Activated T-cell treated with anti-CD3 and anti-CD28 coated beads, Interleukin-2, amount 50 U/mL, for 24 hours (primary cell): ENCODE measurements at places on chromosomes 4 and X.
A peak's percentile ranks its signal among the peaks of the same experiment; 100 is the strongest.

DNA sequence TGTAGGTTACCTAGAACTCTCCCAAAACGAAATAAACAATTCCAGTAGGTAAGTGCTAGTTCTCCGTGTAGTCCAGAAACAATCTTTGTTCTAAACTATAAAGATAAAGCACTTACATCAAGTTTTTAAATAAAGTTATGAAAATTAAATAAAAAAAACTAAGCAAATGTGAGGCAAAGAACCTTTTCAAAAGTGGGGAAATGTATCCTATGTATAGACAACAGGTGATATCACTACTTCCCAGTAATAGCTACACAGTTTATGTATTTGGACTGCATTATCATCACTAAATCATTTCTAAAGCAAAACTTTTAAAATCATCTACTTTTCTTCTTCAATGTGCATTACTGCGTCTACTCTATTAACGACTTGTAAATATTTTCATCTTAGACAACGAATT is 2.0 kb downstream of the YTHDC1 start:
- DNase-seq, result no peak

- DNase-seq, result no peak
These were observed 7.4 kb downstream of the CTBP1 start for GRCh38 chr4:1241466-1241935.

- no peak for DNase-seq
These were observed 543.8 kb upstream of the DIAPH2 start for GRCh38 chrX:96140796-96141195.

DNA sequence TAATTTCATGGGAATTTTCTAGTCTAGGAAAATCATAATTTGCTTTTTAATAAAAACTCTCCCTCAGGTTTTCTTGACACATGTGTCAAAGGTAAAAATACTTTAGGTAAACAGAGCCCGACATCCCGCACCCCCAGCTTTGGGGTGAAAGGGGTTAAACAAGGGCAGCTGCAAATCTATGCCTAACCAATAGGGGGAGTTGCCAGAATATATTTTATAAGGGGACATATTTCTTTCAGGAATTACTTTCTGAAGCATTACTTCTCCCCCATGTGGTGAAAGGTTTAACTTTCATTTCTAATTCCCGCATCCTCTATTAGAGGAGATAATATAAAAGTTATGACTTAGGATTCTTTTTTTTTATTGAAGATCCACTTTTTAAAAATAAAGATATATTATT is 53.9 kb upstream of the HEPH start:
- no peak for DNase-seq

GRCh38 chr4:187333151-187333550 is 609.5 kb upstream of the FAT1 start:
- no peak for DNase-seq

DNA sequence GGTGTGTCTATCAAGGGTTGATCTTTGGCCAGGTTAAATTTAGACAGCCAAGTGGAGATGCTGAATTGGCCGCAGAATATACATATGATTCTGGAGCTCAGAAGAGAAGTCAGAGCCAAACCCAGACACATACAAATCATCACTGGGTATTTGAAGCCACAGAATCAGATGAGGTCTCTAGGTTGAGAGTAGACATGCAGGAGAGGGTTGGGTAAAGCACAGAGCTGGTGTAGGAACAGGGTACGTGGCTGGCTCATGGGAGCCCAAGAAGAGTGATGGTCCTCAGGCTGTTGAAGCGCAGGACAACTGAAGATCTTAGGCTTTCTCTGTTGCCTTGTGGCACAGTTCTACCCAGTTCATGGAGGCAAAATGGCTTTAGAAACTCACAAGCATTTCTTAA is 37.7 kb downstream of the ADAMTS3 start:
- no peak for DNase-seq

- no peak for DNase-seq
These were observed 91.4 kb downstream of the GPR174 start for GRCh38 chrX:79235899-79236298.

DNA sequence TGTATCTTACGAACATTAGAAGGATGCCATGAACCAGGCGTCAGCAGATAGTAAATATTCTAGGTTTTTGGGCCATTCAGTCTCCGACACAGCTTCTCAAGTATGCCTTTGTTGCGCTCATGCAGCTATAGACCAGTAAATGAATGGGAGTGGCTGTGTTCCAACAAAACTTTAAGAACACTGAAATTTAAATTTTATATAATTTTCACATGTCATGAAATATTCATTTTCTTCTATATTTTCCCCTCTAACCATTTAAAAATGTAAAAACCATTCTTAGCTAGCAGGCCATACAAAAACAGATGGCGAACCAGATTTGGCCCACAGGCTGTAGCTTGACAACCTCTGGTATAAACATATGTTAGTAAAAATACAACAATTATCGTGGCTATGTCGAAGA is 151.8 kb upstream of the KIT start:
- DNase-seq, result no peak

GRCh38 chr4:27714073-27714472 is 853.4 kb downstream of the STIM2 start:
- no peak for DNase-seq

DNA sequence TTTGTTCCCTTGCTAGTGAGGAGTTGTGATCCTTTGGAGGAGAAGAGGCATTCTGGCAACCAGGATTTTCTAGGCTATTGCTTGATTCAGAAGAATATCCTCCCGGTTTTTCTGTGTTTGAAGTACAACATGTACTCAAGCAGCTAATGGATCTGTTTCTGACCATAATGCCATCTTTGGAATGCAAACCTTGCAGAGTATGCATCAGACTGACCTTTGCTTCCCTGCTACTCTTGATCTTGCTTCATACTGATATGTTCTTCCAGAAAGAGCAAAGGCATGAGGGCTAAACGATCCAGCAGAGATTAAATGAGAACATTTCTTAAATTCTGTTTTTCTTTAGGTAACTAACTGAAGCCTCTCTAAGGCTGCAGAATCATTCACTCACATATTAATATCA is 265.4 kb upstream of the SLC7A11 start:
- no peak for DNase-seq

- DNase-seq, result no peak
These were observed 186.7 kb downstream of the PALLD start for GRCh38 chr4:168683595-168683994.

DNA sequence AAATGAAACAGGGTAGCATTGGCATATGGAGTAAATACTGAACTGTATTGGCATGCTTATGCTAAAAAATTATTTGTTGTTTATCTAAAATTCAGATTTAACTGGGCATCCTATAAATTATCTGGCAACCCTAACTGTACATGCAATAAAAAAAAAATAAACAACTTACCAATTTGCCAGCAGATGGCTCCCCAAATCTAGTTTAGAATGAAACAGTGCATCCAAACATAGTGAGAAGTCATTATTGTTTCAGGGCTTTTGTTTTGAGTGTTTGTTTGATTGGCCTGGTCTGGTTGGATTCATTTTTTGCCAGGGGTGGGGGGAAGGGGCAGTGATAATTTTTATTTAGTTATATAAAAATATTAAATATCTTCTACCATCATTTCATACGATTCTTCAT is 12.8 kb upstream of the NSUN7 start:
- no peak for DNase-seq

DNA sequence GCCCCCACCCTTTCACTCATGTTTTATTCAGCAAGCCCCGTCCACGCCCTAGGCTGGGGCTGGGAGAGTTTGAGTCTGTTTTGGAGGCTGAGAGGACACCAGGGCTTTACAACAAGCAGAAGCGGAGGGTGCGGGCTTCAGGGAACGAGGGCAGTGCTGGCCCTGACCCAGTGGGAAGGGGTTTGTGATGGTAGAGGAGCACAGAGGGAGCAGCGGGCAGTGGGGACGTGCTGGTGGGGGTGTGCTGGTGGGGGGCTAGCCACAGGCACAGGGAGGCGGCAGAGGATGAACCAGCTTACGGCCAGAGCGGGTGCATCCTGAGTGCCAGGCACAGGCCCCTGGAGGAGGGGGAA is 26.4 kb downstream of the NSG1 start:
- DNase-seq, result no peak

- no peak for DNase-seq
These were observed 107.1 kb downstream of the IDS start for GRCh38 chrX:149398027-149398426.

DNA sequence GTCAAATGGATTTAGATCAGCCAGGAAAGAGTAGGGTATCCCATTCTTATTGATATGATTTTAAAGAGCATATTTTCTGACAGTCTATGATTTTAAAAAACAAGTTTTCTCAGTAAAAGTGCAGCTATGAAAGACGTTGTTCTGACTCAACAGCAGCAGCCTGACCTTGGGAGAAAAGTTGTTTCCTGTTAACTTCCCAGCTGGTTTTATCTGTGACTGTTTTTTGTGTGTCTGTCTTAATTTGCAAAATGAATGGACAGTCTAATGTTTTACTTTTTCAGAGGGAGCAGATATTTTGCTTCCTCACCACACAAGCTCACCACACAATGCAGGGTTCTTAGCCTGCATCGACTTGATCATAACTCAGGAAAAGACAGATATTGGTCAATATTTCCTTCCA is 764 bp upstream of the MTHFD2L start:
- no peak for DNase-seq

- no peak for DNase-seq
These were observed 88.8 kb downstream of the CORIN start for GRCh38 chr4:47749060-47749459.

GRCh38 chr4:23614284-23614892 is 275.5 kb downstream of the PPARGC1A start:
- no peak for DNase-seq

- DNase-seq, result no peak
These were observed 28.2 kb downstream of the F11 start for GRCh38 chr4:186294160-186294559.

- DNase-seq, result no peak
These were observed 22.8 kb upstream of the DCLK2 start for GRCh38 chr4:150055467-150055866.

DNA sequence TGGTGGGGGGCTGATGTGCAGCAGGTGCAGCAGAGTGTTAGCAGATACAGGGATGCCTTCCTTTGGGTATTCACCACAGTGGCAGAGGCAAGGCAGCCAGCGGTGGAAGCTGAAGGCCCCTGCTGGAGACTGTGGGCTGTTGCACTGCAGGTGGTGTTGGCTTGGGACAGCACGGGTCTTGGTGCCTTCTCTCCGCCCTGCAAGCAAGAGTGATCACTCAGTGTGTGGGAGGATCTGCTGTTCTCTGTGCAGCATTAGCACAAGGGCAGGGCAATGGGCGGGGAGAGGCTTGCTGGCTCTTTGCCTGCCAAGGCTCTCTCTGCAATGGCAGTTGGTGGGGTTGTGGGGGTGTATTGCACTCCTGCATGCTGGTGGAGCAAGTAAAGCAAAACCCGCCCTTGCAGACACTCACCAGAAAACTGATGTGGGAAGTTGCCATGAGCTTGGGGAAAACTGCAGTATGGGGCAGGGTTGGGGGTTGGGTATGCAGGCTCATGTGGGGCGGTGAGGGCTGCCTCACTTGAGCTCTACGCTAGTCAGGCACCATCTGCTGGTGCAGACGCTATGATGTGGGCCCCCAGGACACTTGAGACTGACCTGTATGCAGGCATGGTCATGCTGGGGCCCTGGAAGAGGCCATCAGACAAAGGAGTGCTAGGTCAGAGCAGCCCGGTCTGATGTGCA is 820.8 kb upstream of the GRIA3 start:
- no peak for DNase-seq

DNA sequence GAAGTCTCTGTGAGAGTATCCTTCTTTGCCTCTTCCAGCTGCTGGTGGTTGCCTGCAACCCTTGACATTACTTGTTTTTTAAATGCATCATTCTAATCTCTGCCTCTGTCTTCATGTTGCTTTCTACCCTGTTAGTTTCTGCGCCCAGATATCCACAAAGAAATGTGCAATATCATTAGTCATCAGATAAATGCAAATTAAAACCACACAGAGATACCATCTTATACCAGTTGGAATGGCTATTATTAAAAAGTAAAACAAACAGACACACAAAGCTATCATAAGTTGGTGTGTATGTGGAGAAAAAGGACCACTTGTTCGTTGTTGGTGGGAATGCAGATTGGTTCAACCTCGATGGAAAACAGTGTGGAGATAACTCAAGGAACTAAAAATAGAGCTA is 517.4 kb downstream of the FAT4 start:
- no peak for DNase-seq

DNA sequence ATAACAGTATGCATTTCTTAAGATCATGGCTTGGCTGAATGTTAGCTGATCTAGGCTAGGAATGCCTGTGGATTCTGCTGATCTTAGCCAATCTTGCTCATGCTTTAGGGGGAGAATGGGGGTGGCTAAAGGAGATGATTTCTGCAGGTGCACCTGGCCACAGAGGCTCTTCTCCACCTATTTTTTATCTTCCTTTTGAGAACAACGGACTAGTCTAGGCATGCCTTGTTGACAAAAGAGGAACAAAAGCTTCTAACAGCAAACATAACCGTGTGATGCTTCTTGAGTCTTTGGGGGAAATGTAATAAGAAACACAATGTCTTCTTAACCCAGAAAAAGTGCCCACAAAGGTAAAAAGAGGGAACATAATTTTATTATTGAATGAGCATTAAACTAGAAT is 743.5 kb downstream of the ARAP2 start:
- no peak for DNase-seq

DNA sequence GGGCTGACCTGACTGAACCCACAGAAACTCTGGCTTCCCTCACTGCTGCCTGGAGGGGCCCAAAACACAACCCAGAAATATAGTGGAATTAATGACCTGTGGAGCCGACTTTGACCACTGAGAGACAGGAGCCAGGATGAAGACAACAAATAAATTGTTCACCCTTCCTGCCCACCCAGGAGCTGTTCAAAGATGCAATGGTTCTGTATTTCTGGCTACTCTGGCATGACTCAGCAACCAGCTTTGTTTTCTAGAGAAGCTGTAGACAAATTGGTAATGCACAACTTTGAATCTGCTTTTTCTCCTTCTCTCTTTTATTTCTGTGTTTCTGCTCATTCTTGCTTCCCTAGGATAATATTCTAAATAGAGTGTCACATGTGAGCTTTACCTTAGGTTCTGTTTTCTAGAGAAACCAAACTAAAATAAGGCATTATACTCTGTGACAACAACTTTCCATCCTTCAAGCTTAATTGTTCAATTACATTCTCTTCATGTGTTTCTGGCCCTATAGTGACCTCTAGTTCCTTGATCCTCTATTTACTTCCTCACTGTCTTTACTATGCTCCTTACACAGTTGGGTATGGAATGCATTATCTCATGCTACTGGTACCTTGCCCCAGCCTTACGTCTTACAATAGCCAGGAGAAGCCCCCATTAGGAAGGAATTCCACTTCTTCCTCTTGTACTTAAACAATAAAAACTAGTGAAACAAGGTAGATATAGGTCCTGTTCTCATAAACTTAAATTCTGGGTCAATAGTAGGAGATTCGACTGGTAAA is 6.5 kb upstream of the PRKG2 start:
- no peak for DNase-seq

GRCh38 chr4:42627885-42628646 is 28.8 kb downstream of the ATP8A1 start:
- DNase-seq, result peak; percentile 47

- DNase-seq, result no peak
These were observed 108.1 kb upstream of the SPRY1 start for GRCh38 chr4:123288309-123289025.
